ENCODE measurements at places on chromosomes 12 and 14.
A peak's percentile ranks its signal among the peaks of the same experiment; 100 is the strongest.

GRCh38 chr12:68479896-68480291 is 130.8 kb upstream of the RAP1B start:
- DNase-seq: no peak

GRCh38 chr14:81459912-81460311 is 59.8 kb upstream of the STON2 start:
- DNase-seq: no peak

DNA sequence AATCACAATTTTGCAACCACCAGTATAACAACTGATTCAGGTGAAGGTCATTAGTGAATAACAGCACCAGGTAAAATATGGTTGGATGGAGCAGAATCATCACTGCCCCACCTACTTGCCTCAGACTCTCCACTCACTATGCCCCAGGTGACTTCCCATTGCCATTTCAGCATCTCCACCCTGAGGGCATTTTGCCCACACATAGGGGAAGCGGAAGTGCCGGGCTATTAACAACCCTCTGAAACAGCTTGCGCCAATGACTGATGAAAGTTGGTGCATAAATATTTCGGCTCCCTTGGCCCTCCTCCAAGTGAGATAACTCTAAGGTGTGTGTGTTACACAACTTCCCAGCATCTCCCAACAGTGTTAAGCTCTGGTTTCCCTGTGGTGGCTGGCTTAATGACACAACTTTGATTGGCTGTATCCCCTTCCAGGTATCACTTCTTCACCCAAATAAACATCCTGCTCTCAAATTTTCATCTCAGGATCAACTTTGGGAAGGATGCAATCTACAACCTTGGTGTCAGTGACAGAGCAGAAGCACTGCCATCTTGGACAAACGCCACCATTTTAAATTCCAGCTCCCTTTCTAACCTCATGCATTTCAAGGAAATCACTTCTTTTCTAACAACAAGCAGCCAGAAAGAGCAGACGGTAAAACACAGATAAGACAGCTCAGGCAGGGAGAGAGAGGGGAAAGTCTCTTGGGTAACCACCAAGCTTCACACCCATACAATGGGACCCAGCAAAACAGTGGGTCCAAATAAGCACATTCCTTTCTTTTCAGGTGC is 73.6 kb upstream of the PPP2R5C start:
- peak; percentile 5 for DNase-seq

- DNase-seq: no peak
Measured at GRCh38 chr12:110966081-110966760, 45.8 kb upstream of the MYL2 start.

All from NCI-H2081 (cell line).